CD8-positive, alpha-beta memory T cell (primary cell): ENCODE measurements at places on chromosomes 1 and 21. TPM values are rescaled to one million over a fixed set of nuclear protein-coding genes. Genes with fewer than 3 reads are reported as not detected.

ZP4 gene
- total RNA-seq: not detected

IL10RB gene
- 25.3 TPM for total RNA-seq

DNA sequence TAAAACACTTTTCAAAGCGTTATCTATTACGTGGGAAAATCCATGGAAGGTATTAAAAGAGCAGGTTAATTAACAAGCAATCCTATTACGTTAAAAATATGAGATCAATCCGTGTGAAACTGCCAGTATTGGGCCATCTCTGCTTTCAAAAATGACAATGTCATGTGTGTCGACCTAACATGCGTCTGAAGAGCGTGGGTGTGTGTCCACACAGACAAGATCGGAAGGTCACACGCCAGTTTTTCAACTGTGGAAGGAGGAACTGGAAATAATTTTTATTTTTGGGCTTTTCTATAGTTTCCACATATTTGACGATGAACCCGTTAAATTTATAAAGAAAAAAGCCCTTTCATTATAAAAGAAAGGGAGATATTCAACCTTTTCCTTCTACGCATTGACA is 17.6 kb upstream of the ALDH4A1 start:
- H3K27ac ChIP-seq: no peak overlapping the region
- H3K4me1 ChIP-seq: peaks cover 32% of the 10 kb centered on the region
- no peak for DNase-seq
- peaks cover 23% of the 10 kb centered on the region for H3K36me3 ChIP-seq

- H3K36me3 ChIP-seq: no peaks in the 10 kb centered on the region
- peaks cover 9% of the 10 kb centered on the region for H3K4me1 ChIP-seq
- no peak overlapping the region for H3K27ac ChIP-seq
- H3K4me3 ChIP-seq: no peak overlapping the region
- no peaks in the 10 kb centered on the region for H3K27me3 ChIP-seq
- DNase-seq: no peak
These were observed 1.7 kb upstream of the PBX1 start for GRCh38 chr1:164557270-164557669.
